ENCODE measurements at places on chromosomes 12 and 14.
A peak's percentile ranks its signal among the peaks of the same experiment; 100 is the strongest.

DNA sequence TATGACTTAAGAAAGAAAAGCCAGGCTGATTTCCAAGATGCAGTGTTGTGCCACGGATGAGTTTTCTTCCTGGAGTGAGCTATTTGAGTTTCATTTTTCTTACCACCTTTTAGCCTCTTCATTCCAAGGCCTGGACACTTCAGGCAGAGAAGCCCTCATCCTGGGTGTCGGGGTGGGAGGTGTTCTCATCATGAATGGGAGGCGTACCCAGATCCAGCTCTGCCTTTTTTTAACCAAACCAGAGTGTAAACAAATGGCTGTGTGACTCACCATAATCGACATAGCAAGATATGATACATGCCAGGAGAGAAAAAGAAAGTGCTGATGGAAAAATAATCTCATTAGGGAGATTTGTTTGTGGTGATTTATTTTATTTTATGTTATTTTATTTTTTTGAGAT, 79.9 kb downstream of the ARF6 start:
- DNase-seq: peak; percentile 53

DNA sequence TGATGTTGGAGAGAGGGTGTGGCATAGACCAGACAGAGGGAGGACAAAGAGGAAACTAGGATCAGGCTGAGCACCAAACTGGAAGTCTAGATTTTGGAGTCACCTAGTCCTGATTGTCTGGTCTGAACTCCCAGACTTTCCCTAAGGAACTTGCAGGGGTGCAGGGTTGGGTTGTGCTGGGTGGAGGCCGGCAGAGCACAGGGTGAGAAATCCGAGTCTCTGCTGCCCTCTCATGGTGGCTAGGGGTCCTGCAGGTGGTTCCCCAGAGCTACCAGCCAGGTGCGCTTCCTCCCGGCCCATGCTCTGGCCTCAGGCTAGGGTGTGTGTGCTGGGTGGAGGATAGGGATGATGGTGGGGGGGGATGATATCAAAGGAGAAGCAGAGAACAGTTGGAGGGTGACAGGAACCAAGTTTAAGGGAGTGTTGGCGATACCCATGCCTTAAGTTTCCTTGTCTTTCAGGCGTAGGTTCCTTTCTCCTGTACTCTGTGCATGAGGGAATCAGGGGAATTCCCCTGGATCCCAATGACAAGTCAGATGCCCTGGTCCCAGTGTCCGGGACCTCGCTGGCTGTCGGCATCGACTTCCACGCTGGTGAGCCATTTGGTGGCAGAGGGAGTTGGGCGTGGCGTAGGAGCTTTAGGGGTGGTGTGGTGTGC, 33.5 kb upstream of the NXPH4 start:
- peak; percentile 56 for DNase-seq

GRCh38 chr12:84512751-84513150, 399.8 kb downstream of the SLC6A15 start:
- DNase-seq: no peak

- DNase-seq: no peak
These were observed 40.8 kb downstream of the SYNE3 start for GRCh38 chr14:95475540-95476240.

GRCh38 chr14:67738740-67739504, 37.2 kb downstream of the RDH12 start:
- DNase-seq: peak; percentile 84

- DNase-seq: no peak
These were observed 10.9 kb downstream of the CLEC7A start for GRCh38 chr12:10119066-10119465.

- peak; percentile 76 for DNase-seq
These were observed 18.7 kb downstream of the ZBTB39 start for GRCh38 chr12:56987551-56988053.

DNA sequence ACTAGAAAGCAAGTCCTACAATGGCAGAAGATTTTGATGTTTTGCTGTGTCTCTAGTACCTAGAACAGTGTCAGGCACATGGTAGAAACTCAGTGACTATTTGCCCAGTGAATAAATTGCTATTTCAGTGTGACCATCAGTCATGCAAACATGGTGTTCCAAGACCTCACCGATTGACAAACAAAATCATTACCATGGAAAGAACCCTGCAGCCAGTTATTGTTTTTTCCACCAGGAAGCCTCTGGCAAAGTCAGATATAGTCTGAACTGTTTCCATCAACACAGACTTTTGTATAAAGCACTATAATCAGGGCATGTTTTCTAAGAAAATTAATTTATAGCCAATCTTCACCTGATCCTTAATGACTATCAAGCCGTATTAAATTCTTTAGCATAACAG, 97.3 kb upstream of the RASSF8 start:
- no peak for DNase-seq

GRCh38 chr14:103279142-103280025, 54.7 kb upstream of the EIF5 start:
- peak; percentile 63 for DNase-seq

DNA sequence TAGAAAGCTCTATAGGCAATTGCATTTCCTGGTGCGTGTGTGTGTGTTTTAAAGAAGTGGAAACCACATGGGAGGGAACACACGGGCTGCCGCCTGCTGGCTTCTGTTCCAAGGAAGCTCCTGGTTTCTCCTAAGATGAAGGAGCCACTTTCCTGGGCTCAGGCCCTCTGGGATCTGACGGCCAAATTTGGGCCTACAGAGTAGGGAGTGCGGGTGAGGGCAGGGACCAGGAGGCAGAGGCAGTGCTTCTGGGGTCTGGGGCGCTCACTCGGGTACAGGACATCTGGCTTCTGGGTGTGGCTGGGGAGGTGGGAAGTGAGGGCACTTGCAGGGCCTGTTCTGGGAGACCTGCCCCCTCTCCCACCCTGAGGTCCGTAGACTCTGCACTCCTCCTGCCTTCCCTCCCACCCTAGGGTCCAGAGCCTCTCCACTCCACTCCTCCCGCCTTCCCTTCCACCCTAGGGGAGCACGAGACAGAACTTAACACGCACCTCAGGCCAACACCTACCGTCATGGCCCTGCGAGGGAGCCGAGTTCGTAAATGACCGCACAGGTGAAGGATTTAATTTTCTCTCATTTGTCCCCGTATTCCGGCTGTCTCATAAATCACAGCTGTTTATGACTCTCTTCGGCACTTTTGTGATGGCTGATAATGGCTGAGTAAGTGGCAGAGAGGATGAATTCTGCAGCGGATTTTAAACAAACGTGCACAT, 127.7 kb downstream of the KIF26A start:
- no peak for DNase-seq

GRCh38 chr12:107780298-107780697, 5.8 kb downstream of the ASCL4 start:
- no peak for DNase-seq

DNA sequence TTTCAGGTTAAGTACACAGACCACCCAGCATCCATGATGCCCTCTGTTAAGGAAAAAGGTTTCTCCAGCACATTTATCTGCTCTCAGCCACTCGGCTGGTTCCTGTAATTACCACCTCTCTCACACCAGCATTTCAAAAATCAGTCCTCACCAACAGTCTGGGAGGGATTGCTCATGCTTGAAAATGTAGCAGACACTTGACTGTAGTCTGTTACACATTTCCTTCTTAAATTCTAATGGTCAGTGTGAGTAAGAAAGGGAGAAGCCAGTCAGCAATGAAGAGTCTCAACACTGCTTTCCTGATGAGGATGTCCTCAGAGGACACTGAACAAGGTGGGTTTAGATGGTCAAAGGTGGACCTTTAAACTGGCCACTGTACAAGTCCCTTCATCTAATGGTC, 6.0 kb downstream of the ZBTB39 start:
- no peak for DNase-seq

GRCh38 chr12:89468017-89468416, 56.6 kb downstream of the GALNT4 start:
- DNase-seq: no peak

- no peak for DNase-seq
These were observed 41.0 kb upstream of the NPAS3 start for GRCh38 chr14:32897698-32898064.

DNA sequence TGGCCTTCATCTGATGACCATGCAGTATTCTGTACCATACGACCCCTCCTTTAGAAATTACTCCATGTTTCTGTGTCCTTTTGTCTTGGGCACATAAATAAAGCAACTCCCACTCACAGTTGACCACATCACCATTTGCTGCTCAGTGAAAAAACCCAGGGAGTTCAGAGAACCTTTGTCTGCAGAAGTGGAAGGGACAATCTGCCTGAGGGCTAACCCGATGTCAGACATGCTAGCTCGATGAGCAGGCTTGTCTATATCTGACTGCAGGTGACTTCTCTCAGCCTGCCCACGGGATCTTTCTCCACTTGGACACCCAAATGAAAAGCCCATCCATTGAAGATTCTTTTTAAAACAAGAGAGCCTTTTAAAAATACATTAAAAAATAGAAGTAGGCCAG, 45.7 kb upstream of the GRIP1 start:
- no peak for DNase-seq

GRCh38 chr12:49549735-49550692, 11.2 kb downstream of the KCNH3 start:
- DNase-seq: no peak

GRCh38 chr14:51846631-51847488, 13.6 kb upstream of the GNG2 start:
- DNase-seq: no peak

DNA sequence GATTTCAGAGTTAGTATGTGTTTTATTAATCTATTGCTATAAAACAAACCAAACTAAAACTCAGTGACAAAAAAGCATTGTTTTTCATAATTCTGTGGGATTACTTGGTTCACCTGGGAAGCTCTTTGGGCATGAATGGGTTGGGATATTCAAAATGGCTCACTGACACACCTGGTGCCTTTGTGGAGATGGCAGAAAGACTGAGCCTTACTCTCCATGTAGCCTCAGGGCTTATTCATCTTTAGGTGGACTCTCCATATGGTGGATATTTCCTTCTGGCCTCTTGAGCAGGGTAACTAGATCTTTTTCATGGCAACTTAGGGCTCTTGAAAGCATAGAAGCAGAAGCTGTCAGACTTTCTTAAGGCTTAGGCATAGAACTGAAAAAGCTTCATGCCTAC, 1102.8 kb upstream of the SEL1L start:
- DNase-seq: no peak

Data from muscle of back (tissue), 13 donors.